T-helper 17 cell (primary cell): ENCODE measurements at places on chromosomes 1 and 21. TPM values are rescaled to one million over a fixed set of nuclear protein-coding genes. Genes with fewer than 3 reads are reported as not detected.

The SPATA46 gene
- not detected for total RNA-seq

The HES2 gene
- total RNA-seq: not detected

The WNT3A gene
- total RNA-seq: not detected

The IARS2 gene
- 32.6 TPM for total RNA-seq

- DNase-seq: no peak
Observed at GRCh38 chr1:8223526-8223925, 94.4 kb upstream of the SLC45A1 start.

GRCh38 chr1:175073633-175074032 lies 6.0 kb downstream of the TNN start:
- DNase-seq: no peak

DNA sequence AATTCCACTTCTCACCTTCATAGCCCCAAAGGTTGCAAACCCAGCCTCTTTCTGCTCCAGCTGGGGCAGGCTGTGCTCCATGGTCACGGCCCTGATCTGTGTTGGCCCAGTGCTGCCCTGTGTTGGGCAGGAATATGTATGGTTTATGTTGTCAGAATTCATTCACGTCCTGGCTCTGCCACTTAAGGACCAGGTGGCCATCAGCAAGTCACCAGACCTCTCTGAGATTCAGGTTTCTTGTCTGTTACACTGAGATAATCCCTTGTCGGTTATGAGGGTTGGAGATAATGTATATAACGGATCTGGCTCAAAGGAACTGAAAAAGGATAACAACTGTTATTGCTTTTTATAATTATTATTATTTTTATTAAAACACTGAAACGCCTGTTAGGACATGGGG lies 39.1 kb upstream of the SELENON start:
- no peak for DNase-seq

GRCh38 chr21:29664615-29665014 lies 275.2 kb downstream of the GRIK1 start:
- no peak for DNase-seq

DNA sequence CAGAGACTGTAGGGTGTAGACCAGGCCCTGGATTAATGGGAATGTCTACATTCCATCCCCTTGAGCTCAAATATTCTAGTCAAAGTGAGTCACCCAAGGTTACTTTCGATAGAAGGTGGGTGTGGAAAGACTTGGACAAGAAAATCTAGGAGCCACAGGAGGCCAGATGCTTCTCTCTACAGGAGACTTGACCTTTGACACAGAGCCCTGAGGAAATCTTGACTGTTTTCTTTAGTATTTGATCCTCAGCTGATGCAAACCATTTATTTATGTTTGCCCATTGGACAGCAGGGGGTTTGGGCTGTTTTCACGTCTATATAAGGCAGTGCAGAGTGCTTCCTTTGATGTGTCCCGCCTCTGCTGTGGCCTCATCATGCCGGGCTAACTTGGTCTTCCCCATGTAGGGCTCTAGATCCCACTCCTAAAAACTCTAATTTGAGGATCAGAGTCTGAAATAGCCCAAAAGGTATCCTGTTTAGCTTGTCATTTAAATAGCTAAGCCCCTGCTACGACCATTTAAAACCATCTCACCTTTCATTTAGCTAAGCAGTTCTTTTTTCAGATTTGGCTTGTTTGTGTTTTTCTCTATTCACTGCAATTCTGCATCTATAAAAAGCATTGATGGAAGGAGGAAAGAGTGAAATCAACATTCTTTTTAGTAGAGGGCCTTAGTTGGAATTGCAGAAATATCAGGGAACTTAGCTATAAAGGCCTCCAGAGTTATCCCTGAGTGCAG lies 15.5 kb upstream of the MAP3K7CL start:
- no peak for DNase-seq

DNA sequence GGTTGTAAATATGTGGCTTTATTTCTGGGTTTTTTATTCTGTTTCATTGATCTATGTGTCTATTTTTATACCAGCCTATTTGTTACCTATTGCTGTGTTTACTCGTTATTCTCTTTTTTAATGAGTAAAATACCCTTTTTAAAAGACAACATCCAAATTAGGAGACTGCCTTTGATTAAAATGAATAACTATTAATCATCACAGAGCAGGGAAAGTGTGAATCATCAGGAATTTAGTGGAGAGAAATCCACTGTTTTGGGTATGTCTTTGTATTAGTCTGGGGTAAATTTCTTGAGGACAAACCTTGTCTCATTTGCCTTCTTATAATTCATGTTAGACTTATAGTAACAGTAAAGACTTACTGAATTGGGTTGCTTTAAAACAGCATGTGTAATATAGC lies 12.1 kb downstream of the DISC1 start:
- no peak for DNase-seq

DNA sequence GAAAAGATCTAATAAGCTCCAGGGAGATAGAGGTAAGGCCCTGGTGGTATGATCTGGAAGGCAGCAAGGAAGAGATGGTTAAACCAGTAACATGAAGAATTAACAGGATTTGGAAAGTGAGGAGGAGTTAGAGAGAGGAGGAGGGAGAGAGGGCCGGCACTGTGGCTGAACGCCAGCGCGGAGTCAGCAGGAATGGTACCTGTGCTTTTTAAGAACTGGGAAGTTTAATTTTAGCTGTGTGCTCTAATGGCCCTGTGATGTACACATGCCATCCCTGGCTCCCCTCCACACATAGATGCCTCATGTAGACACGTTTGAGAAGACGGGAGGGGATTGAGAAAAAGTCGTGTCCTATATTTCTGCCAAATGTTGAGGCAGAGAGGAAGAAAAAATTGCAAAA lies 13.8 kb upstream of the AVPR1B start:
- no peak for DNase-seq

DNA sequence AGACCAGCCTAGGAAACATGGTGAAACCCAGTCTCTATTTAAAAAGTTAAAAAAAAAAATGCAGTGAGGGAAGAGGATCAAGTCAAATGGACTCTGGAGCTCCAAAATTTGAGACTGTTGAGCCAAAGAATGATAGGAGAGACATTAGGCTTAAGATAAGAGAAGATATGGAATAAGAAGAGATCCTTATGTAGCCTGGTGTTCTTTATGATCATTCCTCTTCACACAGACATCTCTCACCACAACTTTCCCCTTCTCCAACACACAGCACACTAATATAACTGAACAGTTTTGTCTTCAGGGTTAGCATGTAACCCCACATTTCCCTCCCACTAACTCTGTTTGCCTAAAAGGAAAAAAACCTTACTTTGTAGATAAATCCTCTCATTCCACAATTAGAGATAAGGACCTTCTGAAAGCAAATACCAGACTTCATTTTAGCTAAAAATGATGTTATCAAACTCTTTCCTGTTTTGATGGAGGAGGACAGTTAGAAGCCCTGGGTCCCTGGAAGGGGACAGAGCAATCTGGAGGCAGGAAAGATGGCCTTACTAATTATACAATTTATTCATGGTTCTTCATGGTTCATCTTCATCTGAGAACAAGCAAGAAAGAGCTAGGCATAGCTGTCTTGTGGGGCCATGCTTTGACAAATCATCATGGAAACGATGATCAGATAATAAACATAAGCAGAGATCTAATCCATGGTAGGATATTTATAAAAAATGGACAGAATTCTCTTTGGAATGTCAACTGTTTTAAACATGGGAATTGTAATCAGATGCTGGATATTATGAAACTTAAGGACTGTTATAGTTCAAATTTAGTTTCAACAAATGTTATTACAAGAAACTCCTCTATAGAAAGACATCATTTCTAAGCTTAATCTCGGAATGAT lies 96.7 kb upstream of the S1PR1 start:
- no peak for DNase-seq
